Tongue (tissue), 3 donors: ENCODE measurements at places on chromosomes 7 and 10.

DNA sequence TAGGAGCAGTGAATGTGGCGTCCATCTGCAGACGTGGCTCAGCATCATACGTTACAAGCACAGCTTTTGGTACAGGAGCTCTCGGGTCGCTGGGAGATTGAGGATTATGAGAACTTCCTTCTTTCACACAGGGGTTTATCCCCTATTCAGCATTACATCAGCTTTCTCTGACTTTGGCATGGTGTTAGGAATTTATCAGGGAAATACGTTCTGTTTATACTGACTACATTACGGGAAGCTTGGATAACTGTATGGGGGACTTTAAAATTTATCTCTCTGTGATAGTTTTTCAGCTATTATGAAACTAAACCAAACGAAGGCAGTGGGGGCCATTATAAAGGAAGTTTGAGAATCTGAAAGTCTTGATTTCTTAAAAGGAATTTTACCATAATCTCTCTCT is 110.1 kb upstream of the INSYN2A start:
- no peak for DNase-seq

DNA sequence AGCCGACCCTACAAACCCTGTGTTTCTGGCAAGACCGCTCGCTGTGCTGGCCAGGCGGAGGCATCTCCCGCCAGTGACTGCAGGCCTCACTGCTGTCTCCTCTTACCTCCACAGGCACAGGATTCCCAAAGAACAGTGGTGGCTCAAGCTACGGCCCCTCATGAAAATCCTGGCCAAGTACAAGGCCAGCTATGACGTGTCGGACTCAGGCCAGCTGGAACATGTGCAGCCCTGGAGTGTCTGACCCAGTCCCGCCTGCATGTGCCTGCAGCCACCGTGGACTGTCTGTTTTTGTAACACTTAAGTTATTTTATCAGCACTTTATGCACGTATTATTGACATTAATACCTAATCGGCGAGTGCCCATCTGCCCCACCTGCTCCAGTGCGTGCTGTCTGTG is 36.2 kb downstream of the PITRM1 start:
- DNase-seq = peak; percentile 76

GRCh38 chr7:128427289-128427891 is 17.6 kb upstream of the IMPDH1 start:
- peak; percentile 86 for DNase-seq

DNA sequence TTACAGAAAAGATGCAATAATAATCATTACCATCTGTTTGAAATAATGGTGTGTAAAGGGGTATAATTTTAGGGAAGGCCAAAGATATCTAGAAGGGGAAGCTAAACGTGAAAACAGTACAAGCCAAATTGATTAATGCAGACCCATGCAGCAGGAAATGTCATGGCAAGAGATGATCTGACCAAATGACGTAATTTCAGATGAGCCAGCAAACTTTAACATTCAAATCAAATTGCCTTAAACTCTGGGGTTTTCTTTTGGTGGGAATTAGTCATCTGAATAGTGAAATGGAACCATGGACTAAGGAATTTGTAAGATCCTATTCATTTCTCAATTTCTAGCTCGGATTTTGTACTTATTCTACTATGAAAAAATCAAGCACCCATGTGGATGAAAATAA is 21.4 kb upstream of the SCIN start:
- no peak for DNase-seq

DNA sequence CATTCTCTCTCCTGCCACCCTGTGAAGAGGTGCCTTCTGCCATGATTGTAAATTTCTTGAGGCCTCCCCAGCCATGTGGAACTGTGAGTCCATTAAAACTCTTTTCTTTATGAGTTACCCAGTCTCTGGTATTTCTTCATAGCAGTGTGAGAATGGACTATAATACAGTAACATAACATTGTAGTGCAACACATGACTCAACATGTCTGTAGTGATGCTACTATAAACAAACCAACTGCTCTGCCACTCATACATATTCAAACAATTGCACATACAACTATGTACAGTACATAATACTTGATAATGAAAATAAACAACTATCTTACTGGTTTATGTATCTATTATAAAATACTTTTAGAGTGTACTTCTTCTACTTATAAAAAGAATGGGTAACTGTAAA is 7.1 kb downstream of the ATOH7 start:
- no peak for DNase-seq

DNA sequence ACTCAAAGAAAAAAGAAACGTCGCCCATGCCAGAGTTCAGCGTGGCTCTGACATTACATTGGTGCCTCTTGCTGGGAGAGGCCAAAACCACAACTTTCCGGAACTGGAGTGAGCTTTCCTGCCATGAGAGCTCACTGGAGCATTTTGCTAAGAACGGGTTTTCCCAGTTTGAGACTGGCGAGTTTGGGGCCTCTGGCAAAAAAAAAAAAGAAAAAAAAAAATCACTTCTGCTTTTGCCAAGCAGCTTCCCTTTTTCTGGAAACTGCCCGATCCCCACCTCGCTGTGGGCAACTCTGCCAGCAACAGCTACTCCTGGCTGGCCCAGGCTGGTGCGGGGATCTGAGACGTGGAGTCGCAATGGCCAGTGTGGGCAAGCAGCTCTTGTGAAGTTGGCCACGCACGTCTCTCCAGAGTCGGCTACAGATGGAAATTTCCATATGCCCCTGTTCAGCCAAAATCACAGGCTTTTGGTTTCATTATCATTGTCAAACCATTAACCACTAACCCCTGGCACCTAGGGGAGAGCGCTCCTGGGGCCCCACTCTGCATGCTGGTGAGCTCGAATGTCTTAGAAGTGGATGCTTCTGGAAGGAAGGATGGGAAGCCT is 25.7 kb downstream of the PRKAG2 start:
- DNase-seq = no peak

- no peak for DNase-seq
Observed at GRCh38 chr7:78900806-78901205, 552.7 kb downstream of the MAGI2 start.

GRCh38 chr10:48792687-48793096 is 108.0 kb downstream of the WDFY4 start:
- peak; percentile 49 for DNase-seq

- no peak for DNase-seq
Observed at GRCh38 chr7:41261080-41261479, 441.8 kb downstream of the INHBA start.

DNA sequence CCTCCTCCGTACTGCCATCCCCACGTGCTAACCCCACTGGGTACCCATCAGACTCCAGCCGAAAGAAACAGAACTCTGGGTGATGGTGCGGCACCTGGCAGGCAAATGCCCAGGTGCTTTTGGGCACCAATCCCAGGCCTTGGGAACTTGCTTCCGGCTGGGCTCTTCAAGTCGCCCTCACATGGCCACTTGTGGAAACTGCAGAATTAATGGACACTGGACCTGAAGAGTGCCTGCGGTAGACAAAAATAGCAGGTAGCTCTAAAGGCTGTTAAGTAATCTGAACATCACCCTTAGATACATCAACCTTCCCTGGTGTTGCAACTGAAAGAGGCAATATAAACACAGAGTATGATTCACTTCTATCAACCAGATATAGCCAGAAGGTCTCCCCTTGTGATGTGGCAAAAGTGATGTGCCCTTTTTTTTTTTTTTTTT is 644.4 kb downstream of the GRM8 start:
- no peak for DNase-seq

DNA sequence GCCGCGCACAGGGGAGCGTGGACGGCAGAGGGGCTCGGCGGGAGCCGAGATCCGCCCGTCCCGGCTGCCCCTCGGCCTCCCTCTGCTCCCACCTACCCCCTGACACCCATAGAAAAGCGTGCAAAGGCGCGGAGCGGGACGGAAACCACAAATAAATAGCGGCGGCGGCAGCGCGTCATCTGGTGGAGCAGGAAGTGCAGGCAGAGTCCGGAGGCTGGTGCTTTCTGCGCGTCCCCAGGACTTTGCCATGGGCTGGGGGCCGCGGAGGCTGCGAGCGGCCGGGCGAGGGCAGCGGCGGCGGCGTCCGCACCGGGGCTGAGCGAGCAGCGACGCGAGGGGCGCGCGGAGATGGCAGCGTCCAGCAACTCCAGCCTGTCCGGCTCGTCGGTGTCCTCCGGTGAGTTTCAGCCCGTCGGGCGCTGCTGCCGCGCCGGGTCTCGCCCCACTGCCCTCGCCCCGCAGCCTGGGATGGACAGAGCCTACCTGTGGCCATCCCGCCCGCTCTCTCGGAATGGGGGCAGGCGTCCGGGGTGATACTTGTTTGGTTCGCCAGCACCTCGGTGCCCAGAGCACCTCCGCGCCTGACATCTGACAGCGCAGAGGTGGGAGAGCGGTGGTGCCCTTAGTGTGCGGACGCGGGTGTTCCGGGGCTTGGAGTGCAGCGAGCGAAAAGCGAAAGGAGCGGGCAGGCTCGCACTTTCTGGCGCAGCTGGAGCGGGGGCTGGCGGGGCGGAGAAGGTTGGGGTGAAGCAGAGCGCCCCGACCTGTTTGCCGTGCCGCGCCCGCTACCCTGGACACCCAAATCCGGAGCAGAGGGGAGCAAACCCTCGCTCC is at the start of gene CHN2:
CHN2 (plus strand) TSS at position 182 of the 834 bp plus-strand sequence.
- DNase-seq = peak; percentile 76
